ENCODE measurements at places on chromosomes 3 and 15.

GRCh38 chr3:183529717-183530116 lies 25.8 kb downstream of the KLHL6 start:
- DNase-seq = no peak

GRCh38 chr3:148992635-148993255 lies 1.4 kb downstream of the GYG1 start:
- DNase-seq = no peak

- no peak for DNase-seq
Measured at GRCh38 chr15:46091860-46092450, 457.1 kb downstream of the SQOR start.

DNA sequence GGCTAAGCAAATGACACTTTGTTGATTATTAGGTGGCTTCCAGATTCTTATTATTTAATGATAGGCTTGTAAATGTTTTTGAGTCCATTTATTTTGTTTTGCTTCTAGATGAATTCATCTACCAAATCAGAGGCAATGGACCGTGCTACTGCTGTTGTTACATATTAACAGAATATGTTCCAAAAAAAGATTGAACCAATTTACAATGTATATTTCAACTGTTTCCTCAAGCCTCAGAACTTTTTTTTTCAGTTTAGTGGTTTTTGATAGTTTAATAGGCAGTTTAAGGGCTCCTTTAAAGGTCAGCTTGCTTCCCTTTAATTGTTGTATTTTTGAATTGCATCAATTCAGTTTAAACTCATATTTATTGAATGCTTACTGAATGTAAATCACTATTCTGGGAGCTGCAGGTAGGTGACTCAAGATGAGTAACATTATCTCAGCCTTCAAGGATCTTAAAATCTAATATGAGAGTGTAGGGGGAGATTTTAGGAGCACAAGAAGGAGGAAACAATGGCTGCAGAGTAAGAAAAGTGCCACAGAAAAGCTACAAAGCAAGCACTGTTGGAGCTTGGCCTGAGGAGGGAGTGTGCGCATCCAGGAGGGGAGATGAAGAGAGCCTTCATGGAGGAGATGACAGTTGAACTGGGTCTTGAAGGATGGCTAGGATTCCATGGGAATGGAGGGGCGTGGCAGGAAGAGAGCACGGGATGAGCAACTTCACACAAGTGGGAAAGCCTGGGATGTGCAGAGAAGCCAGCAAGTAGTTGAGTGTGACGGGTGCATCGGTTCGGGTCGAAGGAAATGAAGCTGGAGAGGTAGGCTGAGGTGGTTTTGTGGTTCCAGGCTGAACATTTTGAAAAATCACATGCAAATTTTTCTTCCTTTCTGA lies 14.7 kb downstream of the MAP2K1 start:
- DNase-seq = no peak

GRCh38 chr3:48636149-48636655 lies 941 bp upstream of the SLC26A6 start:
- DNase-seq = no peak

GRCh38 chr3:184289426-184289938 lies 9.6 kb upstream of the PSMD2 start:
- peak; percentile 46 for DNase-seq

DNA sequence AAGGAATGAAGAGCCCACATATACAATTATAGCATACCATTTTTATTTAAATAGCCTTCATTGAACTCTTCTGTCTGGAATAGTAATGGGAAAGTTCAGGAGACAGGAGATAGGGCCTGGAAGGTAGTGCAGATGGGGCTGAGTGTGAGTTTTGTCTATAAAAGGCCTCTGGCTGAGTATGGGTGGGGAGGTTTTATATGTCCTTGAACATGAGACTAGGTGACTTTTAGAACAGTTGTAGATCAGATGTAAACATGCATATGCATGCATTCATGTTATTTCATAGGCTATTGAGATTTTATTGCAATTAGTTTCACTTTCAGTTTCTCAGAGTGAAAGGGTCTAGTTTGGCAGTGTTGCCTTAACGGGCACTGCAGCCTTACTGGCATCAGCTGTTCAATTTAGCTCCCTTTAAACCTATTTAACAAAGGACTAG lies 27.1 kb downstream of the CGGBP1 start:
- no peak for DNase-seq

DNA sequence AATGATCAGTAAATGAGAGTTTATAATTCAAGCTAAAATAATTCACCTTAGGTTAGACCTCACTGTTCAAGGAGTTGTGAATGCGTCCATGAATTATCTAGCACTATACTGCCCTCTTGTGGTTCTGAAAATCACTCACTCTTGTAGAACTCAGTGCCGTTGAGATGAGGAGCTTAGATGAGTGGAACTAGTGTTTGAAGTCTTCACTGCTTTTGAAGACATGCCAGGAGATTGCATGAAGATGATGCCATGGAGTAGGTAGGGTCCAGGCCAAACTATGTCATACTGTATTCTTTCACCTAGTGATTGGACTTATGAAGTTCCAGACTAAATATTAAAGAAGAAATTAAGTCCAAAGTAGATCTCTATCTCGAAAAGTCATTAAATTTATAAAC lies 28.8 kb downstream of the LYSMD4 start:
- no peak for DNase-seq

DNA sequence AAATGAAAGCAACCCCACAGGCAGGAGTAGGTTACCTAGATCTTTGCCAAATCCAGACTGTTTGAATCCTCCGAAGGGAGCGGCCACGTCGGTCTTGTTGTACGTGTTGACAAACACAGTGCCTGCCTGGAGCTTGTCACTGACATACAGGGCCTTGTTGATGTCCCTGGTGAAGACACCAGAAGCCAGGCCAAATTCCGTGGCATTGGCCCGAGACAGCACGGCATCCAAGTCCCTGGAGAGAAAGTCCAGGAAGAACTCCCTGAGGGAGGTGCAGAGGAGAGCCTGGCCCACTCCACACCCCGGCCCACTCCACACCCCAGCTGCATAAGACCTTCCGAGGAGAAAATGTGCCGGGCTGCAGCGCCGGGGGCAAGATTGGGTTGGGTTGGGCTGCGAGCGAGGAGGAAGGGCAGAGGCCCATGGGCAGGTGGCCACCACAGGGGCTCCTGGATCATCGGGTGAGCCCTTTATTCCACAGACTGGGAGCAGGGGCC lies 21.8 kb upstream of the SLC41A3 start:
- DNase-seq = no peak

GRCh38 chr3:190558796-190559195 lies 44.9 kb downstream of the IL1RAP start:
- no peak for DNase-seq

DNA sequence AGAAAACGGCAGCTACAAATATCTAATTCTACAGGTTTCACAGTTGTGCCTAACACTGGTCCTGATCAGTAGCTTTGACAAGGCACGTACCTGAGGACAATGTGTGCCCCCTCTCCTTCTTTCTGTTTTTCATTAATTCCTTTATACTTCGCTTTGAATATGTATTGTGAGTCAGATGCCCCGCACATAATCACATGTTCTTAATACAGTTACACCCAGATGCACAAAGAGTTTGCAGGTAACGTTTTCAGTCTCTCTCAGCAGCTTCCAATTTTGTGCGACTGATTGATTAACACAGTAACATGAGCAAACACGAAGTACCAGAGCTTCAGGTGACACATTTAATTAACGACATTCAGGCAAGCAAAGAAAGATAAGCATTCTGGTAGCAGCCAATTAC lies 209.8 kb upstream of the ZPLD1 start:
- no peak for DNase-seq

GRCh38 chr3:151268267-151269235 lies 9.8 kb downstream of the P2RY14 start:
- no peak for DNase-seq

GRCh38 chr15:49987198-49987785 lies 131.7 kb downstream of the ATP8B4 start:
- no peak for DNase-seq

DNA sequence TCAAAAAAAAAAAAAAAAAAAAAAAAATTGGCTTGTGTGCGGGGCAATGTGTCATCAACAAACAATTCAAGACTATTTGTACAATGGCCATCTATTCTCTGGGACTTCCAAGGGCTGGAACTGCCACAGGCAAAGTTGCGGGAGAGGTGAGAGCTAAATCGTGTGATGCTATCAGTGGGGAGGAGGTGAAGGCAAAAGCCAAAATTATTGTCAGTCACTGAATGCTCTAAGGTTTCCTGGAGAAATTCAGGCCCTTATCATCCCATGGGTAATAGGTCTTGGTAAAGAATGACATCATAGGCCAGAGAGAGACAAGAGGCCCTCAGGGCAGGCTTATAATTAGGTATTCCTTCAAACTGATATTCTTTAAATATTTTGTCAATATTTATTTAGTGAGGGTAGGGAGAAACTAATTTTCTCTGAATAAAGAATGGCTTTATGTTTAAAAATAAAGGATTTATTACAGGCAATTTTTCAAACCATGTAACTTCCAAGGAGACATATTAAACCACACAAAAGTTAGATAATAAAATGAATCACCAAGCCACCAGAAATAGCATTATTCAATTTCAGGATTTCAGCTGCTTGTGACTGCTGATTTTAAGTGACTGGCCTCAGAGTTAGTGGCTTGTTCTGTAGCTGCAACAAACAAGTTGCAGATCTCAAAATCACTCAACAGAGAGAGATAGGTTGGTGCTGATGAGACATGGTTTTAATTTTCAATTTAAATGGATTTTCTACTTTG lies 226.3 kb upstream of the MRPL3 start:
- DNase-seq = no peak

DNA sequence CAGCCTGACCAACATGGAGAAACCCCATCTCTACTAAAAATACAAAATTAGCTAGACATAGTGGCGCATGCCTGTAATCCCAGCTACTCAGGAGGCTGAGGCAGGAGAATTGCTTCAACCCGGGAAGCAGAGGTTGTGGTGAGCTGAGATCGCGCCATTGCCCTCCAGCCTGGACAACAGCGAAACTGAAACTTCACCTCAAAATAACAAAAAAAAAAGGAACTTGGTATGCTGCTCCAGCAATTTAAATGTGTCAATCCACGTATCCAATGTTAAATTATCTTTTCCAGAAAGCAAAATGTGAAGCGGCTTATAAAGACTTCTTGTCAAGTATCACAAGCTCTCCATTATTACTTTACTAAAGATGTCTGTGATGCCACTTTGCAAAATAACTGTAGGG lies 9.9 kb upstream of the ARIH1 start:
- DNase-seq = no peak

Data from stimulated activated CD8-positive, alpha-beta memory T cell treated with anti-CD3 and anti-CD28 coated beads, Interleukin-7, amount 100 ng/mL, for 24 hours (primary cell).